ENCODE measurements at places on chromosomes 3 and 15. TPM values are rescaled to one million over a fixed set of nuclear protein-coding genes. Genes with fewer than 3 reads are reported as not detected.

The TRAT1 gene
- not detected for total RNA-seq

The AP3B2 gene
- total RNA-seq: 0.84 TPM

The PARL gene
- 62.5 TPM for total RNA-seq

The KLHL25 gene
- 30.0 TPM for total RNA-seq

The TGM5 gene
- 0.45 TPM for total RNA-seq

The CCK gene
- total RNA-seq: 0.48 TPM
